SIG-M5 (cell line): ENCODE measurements at places on chromosomes 1 and 21.

DNA sequence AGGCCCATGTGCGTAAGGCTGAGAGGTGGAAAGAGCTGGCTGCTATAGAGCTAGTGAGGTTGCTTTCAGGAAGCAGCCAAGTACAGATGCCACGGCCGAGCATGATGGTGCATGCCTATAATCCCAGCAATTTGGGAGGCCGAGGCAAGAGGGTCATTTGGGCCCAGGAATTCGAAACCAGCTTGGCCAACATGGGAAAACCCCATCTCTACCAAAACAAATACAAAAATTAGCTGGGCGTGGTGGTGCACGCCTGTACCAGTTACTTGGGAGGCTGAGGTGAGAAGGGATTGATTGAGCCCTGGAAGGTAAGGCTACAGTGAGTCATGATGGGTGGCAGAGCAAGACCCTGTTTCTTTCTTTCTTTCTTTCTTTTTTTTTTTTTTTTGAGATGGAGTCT, 2.7 kb downstream of the CCDC24 start:
- DNase-seq = no peak

- no peak for DNase-seq
Measured at GRCh38 chr1:88922214-88922613, 30.8 kb upstream of the GTF2B start.

DNA sequence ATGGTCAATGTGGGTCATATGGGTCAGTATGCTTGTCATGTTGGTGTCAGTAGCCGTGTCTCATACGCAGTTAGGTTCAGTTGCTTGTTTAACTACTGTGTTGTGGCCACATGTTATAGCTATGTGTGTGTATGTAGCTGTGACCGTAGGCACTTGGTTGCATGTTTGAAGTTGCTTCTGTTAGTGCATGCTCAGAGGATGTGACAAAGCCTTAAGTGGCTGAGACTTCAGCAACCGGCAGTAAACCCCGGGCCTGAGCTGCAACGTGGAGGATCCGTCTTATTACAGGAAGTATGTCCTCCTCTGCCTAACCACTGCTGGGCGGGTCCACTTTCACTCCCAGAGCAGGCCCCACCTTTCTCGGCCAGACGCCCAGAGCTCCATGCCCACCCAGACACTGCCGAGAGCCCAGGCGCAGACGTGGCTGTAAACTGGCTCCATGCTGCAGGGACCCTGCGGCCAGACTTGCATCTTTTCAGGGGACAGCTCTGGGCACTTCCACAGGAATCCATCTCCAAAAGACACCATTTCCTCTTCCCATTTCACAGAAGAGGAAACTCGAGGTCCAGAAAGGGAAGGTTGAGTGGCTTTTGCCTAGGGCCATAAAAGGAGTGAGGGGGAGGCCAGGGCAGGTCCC, 2.2 kb downstream of the TCEA3 start:
- DNase-seq = no peak

DNA sequence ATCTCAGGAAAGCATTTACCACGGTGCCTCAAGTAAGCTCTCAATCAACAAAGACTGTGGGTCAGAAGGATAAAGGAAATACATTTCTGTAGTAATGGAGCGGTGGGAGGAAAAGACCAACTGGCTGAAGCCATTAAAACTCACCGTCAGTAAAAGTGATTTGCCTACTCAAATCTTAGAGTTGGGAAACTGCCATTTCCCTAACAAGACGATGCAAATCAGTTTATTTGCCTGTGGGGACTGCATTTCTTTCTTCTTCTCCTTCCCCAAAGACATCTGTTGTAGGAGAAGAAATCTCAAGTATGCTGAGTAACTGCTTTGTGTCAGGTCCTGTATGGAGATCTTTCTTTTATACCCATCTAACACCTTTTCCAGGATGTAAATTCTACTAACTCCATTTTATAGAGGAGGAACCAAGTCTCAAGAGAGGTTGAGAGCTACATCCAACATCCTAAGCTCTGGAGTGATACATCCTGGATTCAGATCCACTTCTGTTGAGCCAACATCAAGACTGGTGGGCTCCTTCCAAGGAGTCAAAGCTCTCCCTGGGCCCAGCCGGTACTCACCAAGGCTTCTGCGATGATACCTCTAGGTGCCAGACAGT, 219.3 kb upstream of the FGGY start:
- no peak for DNase-seq

DNA sequence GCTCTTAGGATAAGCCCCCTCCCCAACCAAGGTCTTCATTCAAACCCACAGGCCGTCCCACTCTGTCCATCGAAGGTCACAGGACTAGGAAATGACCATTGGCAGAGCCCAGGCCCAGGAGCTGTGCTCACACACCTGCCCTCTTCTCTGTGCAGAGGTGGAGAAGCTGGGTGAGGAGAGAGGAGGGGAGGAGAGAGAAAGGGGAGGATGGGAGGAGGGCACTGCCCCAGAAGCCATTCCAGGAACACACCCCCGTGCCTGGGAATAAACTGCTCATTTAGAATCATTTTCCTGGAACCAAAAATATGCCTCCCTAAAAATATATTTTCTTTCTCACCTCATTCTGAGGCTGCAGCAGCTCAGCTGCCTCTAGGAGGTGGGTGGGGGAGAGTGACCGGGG, 6.4 kb upstream of the SDC3 start:
- DNase-seq = no peak

DNA sequence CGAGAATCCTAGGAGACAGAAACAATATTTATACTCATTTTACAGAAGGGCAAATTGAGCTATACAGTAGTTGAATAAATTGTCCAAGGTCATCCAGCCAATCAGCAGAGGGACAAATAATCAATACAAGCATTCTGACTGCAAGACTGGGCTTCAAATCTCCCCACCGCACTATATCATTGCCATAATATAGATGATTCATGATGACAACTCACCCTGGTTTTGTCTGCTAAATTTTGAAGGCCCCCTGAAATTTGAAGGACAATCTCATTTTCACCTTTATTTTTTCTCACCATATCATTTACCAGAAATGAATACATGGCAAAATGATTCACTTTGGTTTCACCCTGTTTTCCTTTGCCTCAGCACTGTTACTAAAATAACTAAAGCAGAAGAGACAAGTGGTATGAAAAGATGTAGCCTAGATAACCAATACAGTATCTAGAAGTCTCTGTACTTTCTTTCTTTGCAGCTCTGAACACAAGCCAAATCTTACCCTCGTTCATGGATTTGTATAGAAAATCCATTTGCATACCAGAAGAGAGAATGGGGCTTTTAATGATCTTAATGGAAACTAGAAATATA, 292.5 kb downstream of the TTLL7 start:
- DNase-seq = no peak

DNA sequence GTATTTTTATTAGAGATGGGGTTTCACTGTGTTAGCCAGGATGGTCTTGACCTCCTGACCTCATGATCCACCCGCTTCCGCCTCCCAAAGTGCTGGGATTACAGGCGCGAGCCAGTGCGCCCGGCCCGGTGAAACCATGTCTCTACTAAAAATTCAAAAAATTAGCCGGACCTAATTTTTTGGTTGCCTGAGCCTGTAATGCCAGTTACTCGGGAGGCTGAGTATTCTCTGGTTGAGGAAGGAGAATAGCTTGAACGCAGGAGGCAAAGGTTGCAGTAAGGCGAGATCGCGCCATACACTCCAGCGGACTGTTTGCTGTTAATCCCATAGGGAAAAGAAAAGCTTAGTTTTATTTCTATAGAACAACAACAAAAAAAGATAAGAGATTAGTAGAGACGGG, 29.9 kb upstream of the HJV start:
- DNase-seq = no peak

DNA sequence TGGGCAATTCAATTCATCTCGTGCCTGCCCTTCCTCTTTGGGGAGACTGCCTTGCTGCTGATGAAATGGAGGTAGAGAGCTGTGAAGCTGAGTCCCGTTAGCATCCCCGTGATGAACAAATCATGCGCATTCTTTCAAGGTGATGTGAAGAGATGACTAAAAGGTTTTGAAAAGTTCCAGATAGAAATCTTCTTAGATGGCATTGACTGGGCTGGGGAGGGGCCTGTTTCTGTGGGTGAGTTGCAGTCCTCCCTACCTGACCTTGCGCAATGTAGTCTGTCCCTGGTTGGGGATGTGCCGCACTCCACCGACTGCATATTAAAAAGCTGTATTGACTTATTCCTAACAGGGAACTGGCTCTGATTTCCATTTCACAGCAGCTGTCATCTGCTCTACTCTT, 49.6 kb downstream of the ST6GALNAC3 start:
- no peak for DNase-seq

GRCh38 chr1:150560011-150560438, 10.8 kb downstream of the ADAMTSL4 start:
- DNase-seq = no peak

GRCh38 chr1:175146529-175147213, 45.9 kb downstream of the KIAA0040 start:
- no peak for DNase-seq

GRCh38 chr1:190274721-190275120, 202.9 kb downstream of the BRINP3 start:
- DNase-seq = no peak

DNA sequence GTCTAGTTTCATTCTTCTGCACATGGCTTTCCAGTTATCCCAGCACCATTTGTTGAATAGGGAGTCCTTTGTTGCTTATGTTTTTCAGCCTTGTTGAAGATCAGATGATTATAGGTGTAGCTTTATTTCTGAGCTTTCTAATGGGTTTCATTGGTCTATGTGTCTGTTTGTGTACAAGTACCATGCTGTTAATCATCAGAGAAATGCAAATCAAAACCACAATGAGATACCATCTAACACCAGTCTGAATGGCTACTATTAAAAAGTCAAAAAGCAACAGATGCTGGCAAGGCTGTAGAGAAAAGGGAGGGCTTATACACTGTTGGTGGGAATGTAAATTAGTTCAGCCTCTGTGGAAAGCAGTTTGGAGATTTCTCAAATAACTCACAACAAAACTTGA, 321.5 kb upstream of the PTBP2 start:
- no peak for DNase-seq

DNA sequence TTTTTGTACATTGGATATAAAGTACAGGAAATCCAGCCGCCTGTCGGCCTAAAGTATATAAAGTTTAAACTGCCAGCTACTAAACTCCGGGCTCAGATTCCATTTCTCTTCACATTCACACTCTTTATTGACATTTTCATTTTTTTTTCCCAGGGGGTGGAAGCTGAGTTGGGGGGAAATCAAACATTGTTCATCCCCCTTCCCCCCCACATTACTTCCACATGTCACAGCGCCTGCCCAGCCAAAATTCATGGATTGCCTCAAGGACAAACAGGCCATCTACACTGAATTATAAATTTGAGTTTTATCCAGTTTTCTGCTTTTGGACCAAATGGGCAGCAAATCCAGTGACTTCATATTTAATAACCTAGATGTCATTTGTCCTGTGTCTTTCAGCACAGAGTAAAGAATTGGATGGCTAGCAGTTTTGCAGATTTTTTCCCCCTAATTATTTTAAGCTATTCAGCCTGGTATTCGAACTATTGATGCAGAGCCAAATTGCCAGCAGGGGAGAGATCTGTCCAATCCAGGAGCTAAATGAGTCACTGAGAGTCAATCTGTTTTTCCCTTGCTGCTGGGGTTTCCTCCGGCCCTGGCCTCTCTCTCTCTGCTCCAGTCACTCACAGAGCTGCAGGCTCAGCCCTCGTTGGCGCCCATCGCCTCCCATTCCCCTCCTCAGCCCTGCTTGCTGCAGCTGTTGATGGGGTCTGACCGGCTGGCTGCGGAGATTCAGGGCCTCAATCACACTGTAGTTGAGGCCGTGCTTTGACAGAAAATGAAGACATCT, 98.0 kb downstream of the LMO4 start:
- DNase-seq = no peak

DNA sequence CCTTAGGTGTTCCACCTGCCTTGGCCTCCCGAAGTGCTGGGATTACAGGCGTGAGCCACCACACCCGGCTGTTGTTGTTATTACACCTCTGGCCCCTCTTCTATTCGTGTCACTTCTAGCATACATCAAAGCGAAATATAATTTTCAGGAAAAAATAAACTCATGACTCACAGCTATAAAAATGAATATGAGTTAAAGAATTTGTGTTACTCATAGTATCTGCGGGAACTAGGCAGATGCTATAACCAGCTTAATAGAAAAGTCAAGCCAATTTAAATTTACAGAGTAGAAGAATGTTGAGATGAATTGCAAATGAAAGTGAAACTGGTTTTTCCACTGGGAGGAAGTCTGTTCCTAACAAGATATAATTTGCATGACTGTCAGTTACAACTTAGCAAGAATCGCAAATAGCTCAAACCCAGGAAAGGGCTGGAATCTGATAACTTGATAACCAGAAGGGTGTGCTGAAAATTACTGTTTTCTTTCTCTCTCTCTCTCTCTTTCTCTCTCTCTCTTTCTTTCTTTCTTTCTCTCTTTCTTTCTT, 11.2 kb downstream of the OR2W3 start:
- no peak for DNase-seq

DNA sequence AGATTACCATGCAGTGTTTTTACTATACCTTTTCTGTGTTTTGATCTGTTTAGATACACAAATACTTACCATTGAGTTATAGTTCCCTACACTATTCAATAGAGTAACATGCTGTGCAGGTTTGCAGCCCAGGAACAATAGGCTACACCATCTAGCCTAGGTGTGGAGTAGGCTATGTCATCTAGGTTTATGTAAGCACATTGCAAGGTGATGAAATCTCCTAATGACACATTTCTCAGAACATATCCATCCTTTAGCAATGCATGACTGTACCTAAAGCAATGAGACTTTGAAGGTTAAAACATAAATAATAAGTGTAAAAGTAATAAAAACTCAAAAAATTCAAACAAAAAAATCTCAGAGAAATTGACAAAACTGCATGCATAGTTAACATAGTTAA, 358.6 kb downstream of the USH2A start:
- DNase-seq = no peak

GRCh38 chr1:70427976-70428375, 16.9 kb downstream of the CTH start:
- DNase-seq = no peak

DNA sequence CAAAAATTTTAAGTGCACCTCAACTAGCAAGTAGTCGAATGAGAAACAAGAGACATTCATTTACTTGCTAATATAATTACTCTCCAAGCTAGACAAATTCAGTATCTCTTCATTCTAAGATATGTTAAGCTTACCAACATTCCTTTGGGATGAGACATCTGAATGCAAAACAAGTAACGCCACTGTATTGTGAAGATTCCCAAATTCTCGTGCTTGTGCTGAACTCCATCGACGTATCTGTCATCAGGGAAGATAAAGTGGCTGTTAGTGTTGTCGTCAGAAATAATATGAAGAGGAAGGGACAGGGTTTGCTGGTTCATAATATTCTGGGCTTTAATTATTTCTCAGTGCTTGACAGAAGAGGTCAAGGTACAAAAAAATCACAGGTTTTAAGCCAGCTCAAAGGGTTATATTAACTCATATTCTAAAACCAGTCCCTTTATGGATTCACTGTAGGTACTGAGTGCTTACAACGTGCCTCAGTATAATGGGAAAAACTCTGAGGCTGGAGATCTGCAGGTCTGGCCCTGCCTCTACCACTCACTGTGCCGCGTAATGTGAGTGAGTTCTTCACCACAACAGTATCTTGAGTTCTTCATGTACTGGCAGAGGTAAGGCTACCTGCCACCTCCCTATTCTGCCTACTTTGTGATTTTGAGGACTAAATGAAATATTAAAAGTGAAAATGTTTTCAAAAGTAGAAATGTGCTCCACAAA, 42.0 kb downstream of the PCSK9 start:
- DNase-seq = no peak

- no peak for DNase-seq
Measured at GRCh38 chr1:43441894-43442637, 11.7 kb downstream of the HYI start.
